ENCODE measurements at places on chromosomes 11 and 22. TPM values are rescaled to one million over a fixed set of nuclear protein-coding genes. Genes with fewer than 3 reads are reported as not detected.

GLB1L2 gene
- 4.3 TPM for total RNA-seq

C11orf52 gene
- 9.2 TPM for total RNA-seq

SLC5A1 gene
- not detected for total RNA-seq

B3GAT3 gene
- 39.6 TPM for total RNA-seq

KCTD14 gene
- total RNA-seq: 10.4 TPM

OR52A1 gene
- total RNA-seq: not detected

SPTBN2 gene
- 88.6 TPM for total RNA-seq

Data from renal cortical epithelial cell (primary cell).